GM13977 (cell line): ENCODE measurements at places on chromosomes 6 and 20.

DNA sequence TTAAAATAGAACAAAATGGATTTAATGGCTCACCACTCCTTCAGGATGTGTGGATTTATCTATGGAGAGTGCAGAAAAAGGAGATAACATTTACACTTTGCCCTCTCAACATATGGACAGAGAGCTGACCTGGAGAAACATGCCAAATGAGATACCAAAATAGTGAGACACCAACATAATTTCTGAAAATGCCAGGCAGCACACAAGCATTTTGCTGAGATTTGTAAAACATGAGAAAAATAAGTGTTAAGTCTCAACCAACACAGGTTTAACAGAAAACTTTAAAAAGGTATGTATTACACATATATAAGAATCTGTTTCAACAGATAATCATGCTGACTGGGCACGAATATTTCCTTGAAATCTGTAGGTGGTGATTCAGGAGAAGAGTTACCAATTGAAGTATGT lies 145.2 kb downstream of the REV3L start:
- no peak for DNase-seq

DNA sequence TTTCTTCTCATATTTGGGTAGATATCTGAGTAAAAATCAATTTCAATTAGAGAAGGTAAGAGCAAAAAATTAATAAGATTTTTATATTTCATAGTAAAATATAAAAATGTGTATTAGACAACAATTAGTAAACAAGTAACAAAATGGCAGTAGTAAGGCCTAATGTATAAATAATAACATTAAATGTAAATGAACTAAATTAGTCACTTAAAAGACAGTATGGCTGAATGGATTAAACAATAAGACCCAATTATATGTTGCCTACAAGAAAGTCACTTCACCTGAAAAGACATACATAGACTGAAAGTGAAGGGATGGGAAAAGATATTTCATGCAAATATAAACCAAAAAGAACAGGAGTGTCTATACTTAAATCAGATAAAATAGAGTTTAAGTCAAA lies 147.6 kb downstream of the TRMT11 start:
- DNase-seq, result no peak

- no peak for DNase-seq
These were observed 47.6 kb downstream of the GRM4 start for GRCh38 chr6:34098045-34098936.

DNA sequence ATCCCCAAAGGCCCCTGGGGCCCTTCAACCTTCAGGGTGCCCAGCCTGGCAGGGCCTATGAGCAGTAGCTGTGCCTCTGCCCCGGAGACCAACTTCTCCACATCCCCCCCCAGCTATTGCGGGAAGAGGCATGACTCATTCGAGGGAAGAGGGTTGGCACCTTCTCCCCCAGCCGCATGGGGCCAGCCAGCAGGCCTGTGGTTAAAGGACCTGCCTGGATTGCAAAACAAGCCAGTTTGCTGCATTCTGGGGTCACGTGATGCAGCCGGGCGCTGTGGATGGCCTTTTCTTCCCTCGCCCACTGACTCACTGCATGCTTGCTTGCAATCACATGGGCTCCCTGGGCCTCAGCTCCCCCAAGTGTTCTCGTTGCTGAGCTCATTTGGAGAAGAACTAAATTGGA lies 182.5 kb downstream of the MAFB start:
- no peak for DNase-seq

GRCh38 chr20:4469910-4470309 lies 251.8 kb upstream of the PRND start:
- no peak for DNase-seq

DNA sequence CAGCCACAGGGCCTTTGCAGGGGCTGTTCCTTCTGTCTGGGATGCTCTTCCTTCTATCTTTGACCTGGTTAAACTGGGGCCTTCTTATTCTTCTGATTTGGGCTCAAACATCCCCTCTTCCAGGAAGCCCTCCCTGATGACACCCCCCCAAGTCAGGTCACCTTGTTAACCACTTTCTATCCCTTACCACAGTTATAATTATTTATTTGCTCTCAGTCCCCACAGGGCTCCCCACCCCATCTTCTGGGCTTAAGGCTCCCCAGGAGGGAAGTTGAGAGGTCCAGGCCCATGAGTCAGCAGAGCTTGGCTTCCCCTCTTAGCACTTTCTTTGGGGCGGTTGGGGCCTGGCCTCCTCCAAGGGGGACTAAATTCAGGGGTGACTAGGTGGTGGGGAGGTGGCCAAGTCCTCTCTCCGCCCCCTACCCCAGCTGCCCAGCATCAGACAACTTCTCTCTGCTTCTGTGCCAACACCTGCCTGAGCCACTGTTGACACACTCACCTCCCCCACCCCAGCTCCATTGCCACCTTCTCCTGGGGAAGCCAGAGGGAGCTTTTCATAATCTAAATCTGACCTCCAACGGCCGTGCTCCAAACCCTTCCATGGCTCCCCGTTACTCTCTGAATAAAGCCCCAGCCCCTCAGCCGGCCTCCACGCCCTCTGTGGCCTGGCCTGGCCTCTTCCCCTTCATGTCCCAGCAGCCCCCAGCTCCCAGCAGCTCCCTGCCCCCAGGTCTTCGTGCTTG lies 70.0 kb downstream of the CEBPB start:
- no peak for DNase-seq

DNA sequence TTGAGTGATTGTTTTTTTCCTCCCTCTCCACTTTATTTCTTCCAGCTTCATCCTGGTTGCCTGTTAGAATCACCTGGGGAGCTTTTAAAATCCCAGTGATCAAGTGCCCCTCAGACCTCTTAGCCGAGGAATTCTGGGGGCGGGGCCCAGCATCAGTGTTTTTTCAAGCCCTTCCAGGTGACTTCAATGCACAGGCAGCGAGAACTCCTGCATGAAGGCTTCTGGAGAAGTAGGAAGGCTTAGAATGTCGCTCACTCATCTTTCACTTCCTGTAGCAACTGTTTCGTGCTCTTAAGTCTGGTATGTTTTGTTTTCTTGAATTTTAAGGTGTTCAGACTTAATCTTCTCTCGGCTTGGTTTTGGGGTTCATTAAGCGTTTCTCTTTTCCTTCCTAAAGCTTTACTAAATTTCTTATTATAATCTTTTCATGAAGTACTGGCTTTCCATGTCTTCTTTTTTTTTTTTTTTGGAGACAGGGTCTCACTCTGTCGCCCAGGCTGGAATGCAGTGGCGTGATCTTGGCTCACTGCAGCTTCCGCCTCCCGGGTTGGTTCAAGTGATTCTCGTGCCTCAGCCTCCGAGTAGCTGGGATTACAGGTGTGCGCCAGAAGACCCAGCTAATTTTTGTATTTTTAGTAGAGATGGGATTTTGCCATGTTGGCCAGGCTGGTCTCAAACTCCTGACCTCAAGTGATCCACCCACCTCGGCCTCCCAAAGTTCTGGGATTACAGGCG lies 30.9 kb upstream of the TULP1 start:
- no peak for DNase-seq
